ENCODE measurements at places on chromosomes 13 and 19.

DNA sequence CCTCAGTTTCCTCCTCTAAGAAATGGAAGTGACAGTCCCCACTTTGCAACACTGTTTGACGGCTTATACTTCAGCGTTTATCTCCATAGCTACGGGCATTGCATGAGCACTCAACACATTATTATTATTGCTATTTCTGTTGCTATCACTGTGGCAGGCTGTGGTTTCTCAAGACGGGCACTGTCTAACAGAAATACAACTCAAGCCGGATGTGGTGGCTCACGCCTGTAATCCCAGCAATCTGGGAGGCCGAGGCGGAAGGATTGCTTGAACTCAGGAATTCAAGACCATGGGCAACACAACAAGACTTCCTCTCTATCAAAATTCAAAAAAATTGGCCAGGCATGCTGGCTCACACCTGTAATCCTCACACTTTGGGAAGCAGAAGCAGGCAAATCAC lies 4.9 kb upstream of the ZSWIM4 start:
- no peak for DNase-seq

GRCh38 chr19:38657633-38658222 lies 10.3 kb downstream of the ACTN4 start:
- DNase-seq = peak; percentile 99

DNA sequence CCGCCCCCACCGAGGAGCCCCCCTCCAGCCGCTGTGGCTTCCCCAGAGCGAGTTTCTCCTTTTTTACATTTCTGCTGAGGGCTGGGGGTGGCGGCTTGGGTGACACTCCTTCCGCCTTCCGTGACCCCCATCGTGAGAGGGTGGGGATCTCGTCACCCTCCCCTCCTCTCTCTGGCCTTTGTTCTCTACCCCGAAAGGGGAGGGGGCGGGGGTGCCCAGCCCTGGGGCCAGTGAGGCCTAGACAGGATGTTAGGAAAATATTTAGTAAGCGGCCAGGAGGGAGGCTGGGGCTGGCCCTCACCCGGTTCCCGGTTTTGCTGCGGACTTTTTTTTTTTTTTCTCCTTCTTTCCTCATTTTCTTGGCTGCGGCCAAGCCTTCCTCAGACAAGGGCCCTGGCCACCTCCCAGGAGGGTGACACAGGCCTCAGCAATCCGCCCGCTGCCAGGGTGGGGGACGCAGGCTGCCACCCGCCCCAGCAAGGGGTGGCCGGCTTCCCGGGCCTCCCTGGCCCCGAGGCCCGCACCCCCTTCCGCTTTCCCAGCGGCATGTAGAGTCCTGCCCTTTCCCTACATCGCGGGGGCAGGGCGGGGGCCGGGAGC lies 3.9 kb downstream of the MIDN start:
- DNase-seq = peak; percentile 84

DNA sequence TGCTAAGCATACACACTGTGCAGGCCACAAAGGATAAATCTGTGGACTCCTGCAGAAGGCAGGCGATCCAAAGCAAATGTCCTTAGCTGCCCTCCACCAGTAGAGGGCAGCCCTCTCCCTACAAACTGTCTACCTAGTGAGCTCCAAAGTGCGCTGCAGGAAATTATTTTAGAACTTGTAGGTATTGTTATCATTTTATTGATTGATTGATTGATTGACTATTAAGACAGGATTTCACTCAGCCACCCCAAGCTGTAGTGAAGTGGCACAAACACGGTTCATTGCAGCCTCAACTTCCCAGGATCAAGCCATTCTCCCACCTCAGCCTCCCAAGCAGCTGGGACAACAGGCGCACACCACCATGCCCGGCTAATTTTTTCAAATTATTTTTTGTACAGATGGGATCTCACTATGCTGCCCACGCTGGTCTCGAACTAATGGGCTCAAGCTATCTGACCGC lies 37.3 kb downstream of the RNF6 start:
- DNase-seq = peak; percentile 77

DNA sequence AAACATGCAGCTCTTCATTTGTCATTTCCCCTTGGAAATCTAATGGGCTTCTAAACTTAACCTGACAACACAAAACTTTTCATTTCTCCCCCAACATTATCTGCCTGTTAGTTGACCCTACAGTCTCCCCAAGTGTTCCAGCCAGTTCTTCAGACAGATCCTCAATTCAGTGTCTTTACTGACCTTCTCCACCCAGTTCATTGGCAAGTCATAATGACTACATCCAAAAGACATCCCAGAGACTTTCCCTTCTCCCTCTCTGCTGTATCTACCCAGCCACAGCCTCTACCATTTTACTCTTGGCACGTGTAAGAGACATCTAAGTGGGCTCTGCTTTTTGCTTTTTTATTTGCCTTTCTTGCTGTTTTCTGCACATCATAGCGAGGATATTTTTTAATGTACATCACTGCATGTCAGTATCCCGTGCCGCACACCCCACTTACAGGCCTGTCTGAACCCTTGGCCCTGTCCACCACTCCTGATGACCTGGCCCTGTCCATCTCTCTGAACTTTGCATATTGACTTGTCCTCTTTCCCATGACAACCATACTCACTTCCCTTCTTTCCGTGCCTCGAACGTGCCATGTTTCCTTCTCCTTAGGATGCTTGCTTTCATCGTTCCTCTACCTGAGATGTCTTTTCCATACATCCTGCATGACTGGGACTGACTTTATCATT lies 391.9 kb downstream of the IRS2 start:
- DNase-seq = no peak

DNA sequence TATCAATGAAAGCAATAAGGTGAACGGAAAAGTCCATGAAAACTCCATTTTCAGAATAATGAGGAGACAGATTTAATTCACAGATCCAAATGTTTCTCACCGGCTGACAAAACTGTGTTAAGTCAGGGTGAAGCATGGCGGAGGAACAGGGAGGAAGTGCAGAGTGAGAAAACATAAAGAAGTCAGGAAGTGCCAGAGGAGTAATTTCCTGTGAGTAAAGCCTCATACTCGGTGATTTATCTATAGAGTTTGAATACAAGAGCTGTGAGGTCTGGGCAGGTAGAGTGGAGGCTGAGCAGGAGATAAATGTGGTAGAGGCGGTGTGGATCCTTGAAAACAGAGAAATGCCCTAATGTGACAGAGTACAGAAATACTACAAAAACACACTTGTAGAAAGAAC lies 11.4 kb downstream of the CARD8 start:
- DNase-seq = peak; percentile 68

DNA sequence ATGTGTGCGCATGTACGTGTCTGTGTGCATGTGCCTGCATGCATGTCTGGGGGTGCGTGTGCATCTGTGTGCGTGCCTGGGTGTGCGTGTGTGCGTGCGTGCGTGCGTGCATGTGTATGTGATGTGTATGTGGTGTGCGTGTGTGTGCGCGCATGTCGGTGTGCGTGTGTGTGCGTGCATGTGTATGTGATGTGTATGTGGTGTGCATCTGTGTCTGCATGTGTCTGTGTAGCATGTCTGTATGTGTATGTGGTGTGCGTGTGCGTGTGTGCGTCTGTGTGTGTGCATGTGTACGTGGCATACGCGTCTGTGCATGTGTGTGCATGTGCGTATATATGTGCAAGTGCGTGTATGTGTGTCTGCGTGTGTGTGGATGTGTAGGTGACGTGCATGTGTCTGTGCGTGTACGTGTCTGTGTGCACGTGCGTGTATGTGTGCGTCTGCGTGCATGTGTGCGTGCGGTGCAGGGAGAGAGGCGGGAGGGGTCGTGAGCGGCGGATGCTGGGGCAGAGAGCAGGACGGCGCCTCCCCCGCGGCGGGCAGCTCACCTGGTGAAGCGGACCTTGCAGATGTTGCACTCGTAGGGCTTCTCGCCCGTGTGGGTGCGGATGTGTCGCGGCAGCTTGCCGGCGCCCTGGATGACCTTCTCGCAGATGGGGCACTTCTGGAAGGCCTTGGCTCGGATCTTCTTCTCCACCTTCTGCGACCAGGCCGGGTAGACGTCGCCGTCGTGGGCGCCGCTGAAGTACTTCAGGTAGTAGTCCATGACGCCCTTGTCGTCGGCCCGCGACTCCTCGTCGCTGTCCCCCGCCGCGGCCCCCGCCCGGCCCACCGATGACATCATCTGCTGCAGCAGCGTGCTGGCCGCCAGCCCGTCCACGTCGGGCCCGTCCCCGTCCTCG lies 13.0 kb downstream of the ZBTB7A start:
- no peak for DNase-seq

DNA sequence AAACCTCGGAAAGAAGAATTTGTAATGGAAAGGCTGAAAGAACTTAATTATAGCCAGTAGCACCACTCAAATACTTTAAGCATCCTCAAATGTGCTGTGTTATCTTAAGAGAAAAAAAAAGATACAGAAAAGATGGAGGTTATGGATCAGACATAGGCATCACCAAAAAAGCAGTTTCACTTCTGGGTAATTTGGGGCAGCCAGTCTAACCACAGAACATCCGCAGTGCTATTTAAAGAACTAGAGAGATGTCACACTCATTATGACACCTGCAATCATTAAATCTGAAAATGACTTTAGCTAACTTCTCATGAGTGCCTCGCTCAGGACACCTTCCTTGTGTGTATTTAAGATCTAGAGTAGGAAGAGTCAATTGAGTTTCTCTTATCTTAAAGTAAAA lies 211.8 kb downstream of the RBM26 start:
- DNase-seq = no peak

GRCh38 chr19:13010038-13010991 lies 15.0 kb downstream of the NFIX start:
- DNase-seq = no peak

DNA sequence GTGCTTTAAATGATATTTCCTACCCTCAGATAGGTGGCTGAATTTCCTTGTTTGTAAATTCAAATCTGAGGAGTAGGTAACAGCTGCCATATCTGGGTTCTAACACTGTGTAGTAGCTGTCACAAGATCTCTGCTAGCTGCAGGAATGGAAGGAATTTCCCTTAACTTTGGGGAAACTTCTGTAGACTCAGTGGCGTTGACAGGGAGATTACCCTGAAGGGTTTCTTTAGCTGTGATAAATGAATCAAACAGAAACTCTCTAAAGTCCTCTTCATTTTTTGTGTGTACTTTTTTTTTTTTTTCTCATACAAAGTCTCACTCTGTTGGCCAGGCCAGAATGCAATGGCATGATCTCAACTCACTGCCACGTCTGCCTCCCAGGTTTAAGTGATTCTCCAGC lies 5.3 kb upstream of the EPSTI1 start:
- DNase-seq = no peak

DNA sequence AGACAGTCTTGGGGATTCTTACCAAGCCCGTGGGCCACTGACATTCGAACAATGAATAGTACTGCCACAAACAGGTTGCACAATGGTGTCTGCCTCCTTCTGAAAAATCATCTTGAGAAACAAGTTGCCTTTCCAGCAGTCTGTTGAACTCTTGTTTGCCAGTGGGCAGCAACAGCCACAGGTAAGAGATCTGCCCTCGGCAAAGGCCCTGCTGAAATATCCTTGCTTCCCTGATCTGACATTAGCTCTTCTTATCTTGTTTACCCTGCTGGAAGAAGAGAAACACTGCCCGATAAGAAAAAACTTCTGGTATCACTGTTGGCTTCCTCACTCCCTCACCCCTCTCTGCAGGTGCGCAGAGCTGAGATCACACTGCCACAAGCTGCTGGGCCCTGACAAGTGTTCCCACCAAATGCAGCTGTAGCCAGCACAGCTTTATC lies 2.0 kb downstream of the DOCK9 start:
- no peak for DNase-seq

- DNase-seq = no peak
Measured at GRCh38 chr19:54444737-54445136, 4.3 kb upstream of the LENG8 start.

GRCh38 chr13:37791699-37792098 lies 77.9 kb downstream of the TRPC4 start:
- peak; percentile 8 for DNase-seq

GRCh38 chr19:23587546-23587945 lies 99.5 kb downstream of the ZNF675 start:
- peak; percentile 35 for DNase-seq

DNA sequence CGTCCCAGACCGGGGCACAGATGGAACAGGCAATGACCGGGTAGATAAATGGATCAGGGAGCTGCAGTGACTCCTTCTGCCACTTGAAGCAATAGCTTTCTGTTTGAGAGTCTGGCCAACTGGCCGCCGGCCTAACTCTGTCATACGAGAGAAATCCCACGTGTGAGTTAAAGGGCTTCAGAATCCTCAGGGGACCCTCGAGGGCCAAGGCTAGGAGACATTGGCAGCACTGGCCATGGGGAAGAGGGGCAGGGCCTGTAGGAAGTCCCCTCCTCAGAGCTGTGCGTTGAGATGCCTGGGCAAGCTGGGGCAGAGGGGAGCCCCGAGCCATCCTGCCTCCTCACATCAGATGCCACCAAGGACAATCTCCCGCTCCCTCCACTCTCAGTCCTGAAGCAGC lies 51.6 kb downstream of the KLF2 start:
- DNase-seq = no peak

GRCh38 chr19:51227326-51227725 lies 2.4 kb downstream of the CD33 start:
- DNase-seq = no peak

GRCh38 chr13:100662468-100663211 lies 12.0 kb downstream of the TMTC4 start:
- DNase-seq = no peak

DNA sequence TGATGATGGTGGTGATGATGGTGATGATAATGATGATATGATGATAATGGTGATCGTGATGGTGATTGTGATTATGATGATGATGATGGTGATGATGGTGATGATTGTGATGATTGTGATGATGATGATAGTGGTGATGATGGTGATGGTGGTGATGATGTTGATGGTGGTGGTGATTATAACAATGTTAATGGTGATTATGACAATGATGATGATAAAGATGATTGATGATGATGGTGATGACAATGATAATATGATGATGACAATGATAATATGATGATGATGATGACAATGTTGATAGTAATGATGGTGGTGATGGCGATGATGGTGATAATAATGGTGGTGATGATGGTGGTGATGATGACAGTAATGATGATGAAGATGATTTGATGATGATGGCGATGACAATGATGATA lies 34.1 kb upstream of the ZNF536 start:
- DNase-seq = no peak

GRCh38 chr19:11256189-11256588 lies 6.1 kb downstream of the DOCK6 start:
- no peak for DNase-seq

Measured in RKO (cell line).